Naive thymus-derived CD8-positive, alpha-beta T cell (primary cell): ENCODE measurements at places on chromosomes 3 and 15. TPM values are rescaled to one million over a fixed set of nuclear protein-coding genes. Genes with fewer than 3 reads are reported as not detected.

The C2CD4A gene
- not detected for polyA plus RNA-seq

The RBPMS2 gene
- not detected for polyA plus RNA-seq

The ALCAM gene
- polyA plus RNA-seq = 1.8 TPM

The GMNC gene
- not detected for polyA plus RNA-seq

The ASB14 gene
- 0.10 TPM for polyA plus RNA-seq

The MRPL47 gene
- 47.1 TPM for polyA plus RNA-seq
